ENCODE measurements at places on chromosomes 1 and 21. TPM values are rescaled to one million over a fixed set of nuclear protein-coding genes. Genes with fewer than 3 reads are reported as not detected.

The EPS8L3 gene
- total RNA-seq = not detected

The LCE2C gene
- total RNA-seq = not detected

The ZNF593OS gene
- not detected for total RNA-seq

The OR6N1 gene
- total RNA-seq = not detected
